ENCODE measurements at places on chromosomes 3 and 15.

GRCh38 chr15:64635499-64636495 lies 139.6 kb downstream of the RBPMS2 start:
- DNase-seq, result peak; percentile 64

GRCh38 chr15:40782609-40783227 lies 12.9 kb downstream of the C15orf62 start:
- peak; percentile 98 for DNase-seq

DNA sequence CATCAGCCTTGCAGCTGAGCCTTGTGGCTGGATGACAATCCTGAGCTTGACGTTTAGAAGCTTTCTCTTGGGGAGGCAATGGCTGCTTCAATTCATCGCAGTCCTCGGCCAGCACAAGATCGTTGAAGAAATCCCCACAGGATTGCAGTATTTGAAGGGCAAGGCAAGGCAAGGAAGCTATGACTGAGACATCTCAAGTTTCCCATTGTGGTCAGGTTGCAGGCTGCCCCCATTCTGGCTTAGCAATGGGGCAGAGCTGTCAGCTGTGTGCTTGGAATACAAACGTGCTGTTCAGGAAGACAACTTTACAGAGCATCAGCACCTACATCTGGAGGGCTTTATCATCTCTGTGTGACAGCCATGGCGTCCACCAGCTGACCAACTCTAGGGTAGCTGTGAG lies 275.9 kb upstream of the TBL1XR1 start:
- no peak for DNase-seq

- DNase-seq, result no peak
Observed at GRCh38 chr15:68113273-68113672, 59.2 kb downstream of the PIAS1 start.

GRCh38 chr15:51144021-51144532 lies 49.4 kb upstream of the TNFAIP8L3 start:
- no peak for DNase-seq

DNA sequence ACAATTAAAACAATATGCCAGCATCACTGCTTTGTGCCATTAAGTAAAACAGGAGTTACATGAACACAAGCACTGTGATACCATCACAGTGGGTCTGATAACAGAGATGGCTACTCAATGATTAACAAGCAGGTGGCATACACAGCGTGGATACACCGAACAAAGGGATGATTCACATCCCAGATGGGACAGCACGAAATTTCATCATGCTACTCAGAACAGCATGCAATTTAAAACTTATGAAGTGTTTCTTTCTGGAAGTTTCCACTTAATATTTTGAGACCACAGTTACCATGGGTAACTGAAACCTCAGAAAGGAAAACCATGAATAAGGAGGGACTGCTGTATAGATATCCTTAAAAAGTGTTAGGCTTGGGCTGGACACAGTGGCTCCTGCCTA lies 44.5 kb downstream of the SLC24A1 start:
- no peak for DNase-seq

- DNase-seq, result no peak
Observed at GRCh38 chr3:52330194-52330805, 14.2 kb downstream of the DNAH1 start.

GRCh38 chr3:8458238-8458661 lies 43.4 kb upstream of the LMCD1 start:
- no peak for DNase-seq

GRCh38 chr3:14453876-14454638 lies 51.7 kb downstream of the SLC6A6 start:
- no peak for DNase-seq

GRCh38 chr15:64875641-64876223 lies 34.0 kb downstream of the PLEKHO2 start:
- DNase-seq, result no peak

- DNase-seq, result no peak
Observed at GRCh38 chr3:135688003-135688402, 277.5 kb upstream of the PPP2R3A start.

GRCh38 chr3:193446965-193447602 lies 68.5 kb upstream of the ATP13A5 start:
- DNase-seq, result no peak

- no peak for DNase-seq
Observed at GRCh38 chr15:88606070-88606794, 14.9 kb upstream of the AEN start.

- peak; percentile 95 for DNase-seq
Observed at GRCh38 chr3:172153335-172153861, 114.0 kb downstream of the FNDC3B start.

DNA sequence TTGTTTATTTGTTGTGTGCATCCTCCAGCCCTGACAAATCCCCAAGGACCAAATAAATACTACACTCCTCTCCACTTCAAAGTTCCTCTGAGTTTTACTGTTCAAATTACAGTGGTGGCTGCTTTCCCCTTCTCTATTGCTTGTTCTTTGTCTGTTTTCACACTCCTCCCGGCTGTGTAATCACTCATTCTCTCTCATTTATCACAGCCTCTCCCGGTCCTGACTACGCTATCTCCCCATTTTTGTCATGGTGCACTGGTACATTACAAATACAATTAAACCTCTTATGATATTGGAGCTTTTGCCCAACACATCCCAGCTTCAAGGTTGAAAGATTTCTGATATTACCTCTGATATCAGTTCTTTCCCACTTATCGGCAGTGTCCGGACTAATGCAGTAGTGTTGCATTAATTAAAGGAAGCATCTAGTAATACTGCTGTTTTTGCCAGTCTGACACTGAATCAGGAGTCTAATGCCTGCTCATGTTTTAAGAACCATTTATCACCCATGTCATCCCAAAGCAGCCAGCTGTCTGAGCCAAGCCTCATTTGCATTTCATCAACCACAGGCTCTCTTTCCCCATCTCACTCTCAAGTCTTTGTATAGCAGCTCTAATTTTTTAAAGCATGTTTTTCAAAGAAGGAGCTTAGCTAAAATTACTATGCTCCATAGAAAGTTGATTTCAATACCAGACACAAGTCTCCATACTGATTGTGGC lies 740.5 kb downstream of the ROBO2 start:
- no peak for DNase-seq
